ENCODE measurements at places on chromosomes 7 and 10.

- no peak for DNase-seq
These were observed 319.7 kb downstream of the GFRA1 start for GRCh38 chr10:115953281-115953680.

- DNase-seq: no peak
These were observed 411.7 kb upstream of the MKI67 start for GRCh38 chr10:128537834-128538330.

DNA sequence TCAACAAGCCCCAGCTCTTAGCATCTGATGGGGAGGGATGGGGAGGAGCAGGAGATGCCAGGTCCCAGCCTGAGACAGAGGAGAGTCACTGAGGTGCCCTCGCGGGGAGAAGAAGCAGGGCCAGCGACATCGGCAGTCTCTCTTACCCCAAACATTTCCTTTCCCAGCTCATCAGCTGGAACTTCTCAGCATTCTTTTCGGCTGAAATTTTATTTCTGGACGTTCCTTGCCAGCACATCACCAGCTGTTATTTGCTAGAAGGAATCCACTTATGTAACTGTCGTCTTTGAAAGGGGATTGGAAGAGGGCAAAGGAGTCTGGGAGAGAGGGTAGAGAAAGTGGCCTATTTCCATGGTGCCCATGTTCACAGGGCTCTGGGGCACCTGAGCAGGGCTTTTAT, 101.0 kb upstream of the SHH start:
- no peak for DNase-seq

- no peak for DNase-seq
These were observed 101.3 kb downstream of the CHRM2 start for GRCh38 chr7:136969761-136970160.

GRCh38 chr7:45700556-45700955, 126.4 kb downstream of the ADCY1 start:
- no peak for DNase-seq

DNA sequence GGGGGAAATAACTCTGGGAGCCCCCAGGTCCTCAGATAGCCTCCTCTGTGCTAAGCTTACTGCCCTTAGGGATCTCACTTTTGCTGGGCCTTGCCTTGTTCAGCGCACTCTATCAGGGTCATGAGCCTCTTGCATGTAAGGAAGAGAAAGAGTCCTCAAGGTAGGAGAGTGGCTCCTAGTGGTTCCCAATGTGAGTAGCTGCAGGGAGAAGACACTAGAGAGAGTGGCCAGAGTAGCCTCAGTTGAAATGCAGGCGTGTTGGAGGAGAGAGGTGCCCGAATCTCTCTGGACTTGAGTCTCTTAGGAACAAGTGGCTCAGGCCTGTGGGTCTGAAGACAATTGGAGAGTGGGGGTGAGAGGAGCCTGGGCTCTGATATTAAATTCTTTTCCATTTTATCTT, 94.3 kb upstream of the SORCS3 start:
- DNase-seq: no peak

DNA sequence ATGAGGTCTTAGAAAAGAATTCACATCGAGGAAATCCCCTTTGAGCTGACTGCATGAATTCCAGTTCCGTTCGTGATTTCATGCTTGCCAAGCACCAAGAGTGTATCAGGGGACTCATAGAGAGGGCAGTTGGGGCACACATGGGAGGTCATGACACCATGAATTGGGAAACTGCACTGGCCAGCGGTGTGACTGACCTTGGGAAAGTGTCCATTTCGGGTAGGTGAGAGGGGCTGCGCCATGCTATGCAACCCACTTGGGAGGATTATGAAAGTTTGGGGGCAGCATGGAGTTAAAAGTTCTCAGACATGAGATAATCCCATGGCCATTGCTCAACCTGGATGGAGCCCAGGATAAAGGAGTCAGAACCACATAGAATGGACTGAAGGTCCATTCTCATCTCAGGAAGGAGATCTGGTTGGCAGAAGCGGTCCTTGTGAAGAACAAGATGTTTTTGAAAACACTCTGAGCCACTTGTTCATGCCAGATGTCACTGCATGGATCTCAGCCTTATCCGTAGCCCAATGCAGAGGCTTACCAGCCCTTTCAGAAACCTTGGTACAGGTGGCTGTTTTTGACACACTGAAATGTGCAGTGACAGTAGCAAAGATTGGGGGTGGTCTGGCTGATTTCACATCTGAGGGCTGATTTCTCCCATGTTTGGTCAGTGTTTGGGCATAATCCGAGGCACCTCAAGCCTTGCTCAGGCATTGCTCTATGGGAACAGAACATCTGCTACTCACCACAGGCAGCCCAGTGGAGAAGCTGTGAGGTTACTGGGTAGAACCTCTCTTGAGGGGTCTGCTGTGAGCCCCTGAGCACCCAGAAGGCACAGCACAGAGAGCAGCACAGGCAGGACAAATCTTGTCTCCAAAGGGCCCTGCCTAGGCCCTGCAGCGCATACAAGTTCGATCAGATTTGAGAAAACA, 252.3 kb downstream of the CXCL12 start:
- DNase-seq: no peak

- no peak for DNase-seq
These were observed 119.9 kb upstream of the COL1A2 start for GRCh38 chr7:94274828-94275227.

GRCh38 chr10:61847087-61847486, 54.4 kb upstream of the ARID5B start:
- DNase-seq: no peak

- no peak for DNase-seq
These were observed 8.1 kb downstream of the TOMM7 start for GRCh38 chr7:22814261-22815208.

GRCh38 chr10:4006858-4007257, 221.8 kb upstream of the KLF6 start:
- DNase-seq: no peak

DNA sequence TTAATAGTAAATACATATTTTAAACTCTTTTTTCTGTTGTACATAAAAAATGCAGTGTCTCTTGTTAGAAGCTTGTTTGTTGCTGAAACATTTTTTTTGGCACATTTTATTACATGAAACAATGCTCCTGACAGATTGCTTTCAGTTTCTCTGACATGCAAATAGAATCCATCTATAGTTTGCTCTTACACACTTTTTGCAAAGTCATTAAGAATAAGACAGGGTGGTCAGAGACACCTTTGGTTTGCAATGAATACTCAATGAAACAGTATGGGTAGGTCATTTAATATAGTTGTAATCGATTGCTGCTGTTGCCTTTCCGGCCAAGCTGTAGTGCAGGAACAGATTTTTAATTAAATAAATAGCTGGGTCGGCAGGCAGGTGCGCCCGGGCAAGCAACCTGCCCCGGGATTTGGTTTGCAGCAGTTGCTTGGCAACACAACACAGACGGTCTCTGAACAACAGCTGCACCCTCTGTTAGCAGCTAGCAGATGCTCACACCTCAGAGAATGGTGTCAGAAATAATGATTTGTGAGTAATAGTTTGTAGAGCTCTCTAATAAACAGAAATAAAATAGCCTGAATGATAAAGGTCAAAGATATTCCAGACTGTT, 115.7 kb upstream of the CACNA2D1 start:
- no peak for DNase-seq

DNA sequence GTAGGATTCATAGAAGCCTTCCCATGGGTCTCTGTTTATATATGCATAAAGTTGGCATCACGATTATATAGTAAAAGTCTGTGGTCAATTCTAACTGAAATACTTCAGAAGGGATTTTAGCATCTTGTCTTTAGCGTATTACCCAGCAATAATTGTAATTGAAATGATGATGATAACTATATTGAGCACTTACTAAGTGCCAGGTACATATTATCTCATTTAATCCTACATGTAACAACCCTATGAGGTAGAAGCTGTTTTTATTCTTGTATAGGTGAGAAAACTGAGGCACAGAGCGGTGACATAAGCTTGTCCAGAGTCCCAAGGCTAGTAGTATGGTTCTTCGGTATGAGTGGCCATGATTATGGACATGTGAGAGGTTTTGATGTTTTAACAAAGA, 33.8 kb downstream of the PANK1 start:
- DNase-seq: no peak

- no peak for DNase-seq
These were observed 107.2 kb upstream of the TCF7L2 start for GRCh38 chr10:112842832-112843360.

GRCh38 chr7:12226756-12227155, 15.7 kb downstream of the TMEM106B start:
- no peak for DNase-seq

- DNase-seq: no peak
These were observed 22.1 kb downstream of the HNRNPA2B1 start for GRCh38 chr7:26178272-26178960.

DNA sequence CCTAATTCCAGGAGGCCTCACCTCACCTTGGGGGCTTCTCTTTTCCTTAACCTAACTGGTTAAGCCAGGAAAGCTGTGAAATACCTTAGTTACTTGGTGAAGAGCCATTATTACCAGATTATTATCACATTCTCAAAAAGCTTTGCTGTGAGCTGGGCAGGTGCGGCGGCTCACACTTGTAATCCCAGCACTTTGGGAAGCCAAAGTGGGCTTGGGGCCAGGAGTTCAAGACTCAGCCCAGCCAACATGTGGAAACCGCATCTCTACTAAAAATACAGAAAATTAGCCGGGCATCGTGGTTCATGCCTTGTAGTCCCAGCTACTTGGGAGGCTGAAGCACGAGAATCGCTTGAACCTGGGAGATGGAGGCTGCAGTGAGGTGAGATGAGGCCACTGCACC, 102.4 kb upstream of the KLF6 start:
- no peak for DNase-seq

DNA sequence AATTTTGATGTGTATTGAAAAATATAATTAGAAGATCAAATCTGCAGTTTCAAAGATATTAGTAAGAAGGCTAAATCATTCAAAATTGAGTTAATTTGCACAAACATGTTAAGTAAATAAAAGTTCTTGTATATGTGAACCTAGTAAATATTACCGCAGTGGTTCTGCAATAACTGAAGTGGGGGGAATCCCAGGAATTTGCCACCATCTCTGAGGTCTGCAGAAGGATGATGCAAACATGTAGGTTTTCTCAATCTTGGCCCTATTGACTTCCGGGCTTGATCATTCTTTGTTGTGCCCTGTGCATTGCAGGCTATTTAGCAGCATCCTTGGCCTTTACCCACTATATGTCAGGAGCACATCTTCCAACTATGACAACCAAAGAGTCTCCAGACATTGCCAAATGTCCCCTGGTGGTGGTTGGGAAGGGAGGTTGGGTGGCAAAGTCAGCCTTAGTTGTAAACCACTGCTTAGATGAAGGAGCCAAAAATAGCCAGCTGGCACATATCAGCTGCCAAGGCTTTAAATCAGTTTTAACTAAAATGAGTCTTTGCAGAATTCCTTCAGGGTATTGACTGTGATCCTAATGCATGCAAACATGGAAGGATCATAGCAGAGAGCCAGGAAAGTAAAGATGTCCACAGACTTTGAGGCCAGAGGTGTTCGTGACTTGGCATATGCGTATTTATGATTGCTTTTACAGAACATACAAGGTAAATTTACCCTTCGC, 146.3 kb downstream of the TRIL start:
- DNase-seq: no peak

DNA sequence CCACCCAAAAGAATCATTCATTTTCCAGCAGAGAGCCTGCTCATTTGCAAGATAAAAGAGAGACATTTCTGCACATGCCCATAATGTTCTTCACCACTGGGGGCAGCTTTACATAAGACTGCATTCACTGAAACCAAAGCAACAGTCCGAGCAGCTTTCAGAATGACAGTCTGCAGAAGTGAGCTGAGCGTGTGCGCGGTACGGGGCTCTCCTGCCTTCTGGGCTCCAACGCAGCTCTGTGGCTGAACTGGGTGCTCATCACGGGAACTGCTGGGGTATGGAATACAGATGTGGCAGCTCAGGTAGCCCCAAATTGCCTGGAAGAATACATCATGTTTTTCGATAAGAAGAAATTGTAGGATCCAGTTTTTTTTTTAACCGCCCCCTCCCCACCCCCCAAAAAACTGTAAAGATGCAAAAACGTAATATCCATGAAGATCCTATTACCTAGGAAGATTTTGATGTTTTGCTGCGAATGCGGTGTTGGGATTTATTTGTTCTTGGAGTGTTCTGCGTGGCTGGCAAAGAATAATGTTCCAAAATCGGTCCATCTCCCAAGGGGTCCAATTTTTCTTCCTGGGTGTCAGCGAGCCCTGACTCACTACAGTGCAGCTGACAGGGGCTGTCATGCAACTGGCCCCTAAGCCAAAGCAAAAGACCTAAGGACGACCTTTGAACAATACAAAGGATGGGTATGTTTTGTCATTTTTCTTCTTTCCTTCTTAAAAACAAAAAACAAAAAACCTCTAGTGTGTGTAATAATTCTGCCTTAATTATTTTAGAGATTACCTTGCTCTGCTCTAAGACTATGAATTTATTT, at the start of gene LRRTM3:
TSS of gene LRRTM3 (plus strand) at position 141 of the 820 bp plus-strand sequence.
- no peak for DNase-seq

GRCh38 chr10:72310636-72311035, 36.9 kb downstream of the DDIT4 start:
- no peak for DNase-seq

DNA sequence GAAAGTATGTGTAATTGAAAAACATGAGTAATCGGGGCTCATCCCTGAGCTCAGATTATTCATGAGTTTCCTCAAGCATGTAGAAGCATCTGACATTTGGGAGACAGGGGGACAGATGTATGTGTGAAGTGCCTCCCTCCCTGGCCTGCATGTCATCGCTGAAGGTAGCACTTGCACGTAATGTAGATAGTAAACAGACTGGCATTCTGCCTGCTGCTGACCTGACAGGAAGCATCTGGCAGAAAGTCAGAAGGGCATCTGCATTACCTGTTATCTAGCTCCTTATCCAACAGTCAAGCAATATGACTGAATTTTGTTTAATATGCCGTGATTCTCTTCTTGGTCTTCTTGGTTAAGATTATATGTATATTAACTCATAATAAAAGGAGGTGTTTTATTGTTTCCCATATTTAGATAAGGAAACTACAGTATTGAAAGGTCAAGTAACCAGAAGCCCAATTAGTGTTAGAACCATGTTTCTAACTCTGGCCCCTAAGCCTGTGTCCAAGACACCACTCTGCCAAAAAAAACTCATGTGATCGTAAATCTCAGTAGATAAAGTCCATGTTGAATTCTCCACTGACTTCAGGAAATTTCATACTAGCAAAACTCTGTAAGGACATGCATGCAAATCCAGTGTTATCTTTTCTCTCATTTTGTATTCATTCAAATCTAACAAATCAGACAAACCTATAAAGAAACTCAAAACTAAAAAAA, 918.1 kb upstream of the MBL2 start:
- DNase-seq: no peak
